Osteoblast (primary cell): ENCODE measurements at places on chromosomes 5 and 9.

DNA sequence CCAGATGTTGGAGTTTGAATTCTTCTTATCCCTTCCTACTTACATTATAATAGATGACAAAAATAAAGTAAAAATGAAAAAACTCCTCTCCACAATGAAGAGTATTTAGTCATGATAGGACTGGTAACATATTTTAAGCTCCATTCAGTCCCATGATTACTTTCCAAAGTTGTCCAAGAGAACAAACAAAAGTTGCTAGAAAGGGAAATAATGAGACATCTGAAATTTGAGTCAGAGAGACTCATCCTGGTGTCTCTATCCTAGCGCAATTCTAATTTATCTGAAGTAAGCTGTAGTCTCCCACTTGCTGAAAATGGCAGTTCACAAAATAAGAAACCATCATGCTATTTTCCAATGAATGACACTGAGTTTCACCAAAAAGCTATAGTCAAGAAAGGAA lies 152.2 kb downstream of the BNC2 start:
- no peak for DNase-seq

- DNase-seq, result no peak
Measured at GRCh38 chr9:88984543-88984883, 6.8 kb upstream of the S1PR3 start.

DNA sequence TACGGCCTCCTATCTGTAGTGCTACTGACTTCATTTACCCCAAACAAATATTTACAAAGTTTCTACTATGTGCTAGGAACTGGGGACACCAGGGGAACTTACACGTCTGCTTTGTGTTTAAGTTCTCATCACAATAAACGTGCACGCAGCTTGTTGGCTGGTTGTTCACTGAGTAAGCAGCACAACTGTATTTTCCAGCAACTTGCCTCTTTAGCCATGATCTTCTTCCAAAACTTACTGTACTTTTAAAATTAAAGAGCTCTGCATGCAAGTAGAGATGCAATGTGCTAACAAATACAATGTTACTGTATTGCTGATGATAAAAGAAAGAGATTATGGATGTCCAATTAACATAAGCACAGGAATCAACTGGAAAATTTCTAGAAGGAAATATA lies 62.8 kb downstream of the RAPGEF1 start:
- DNase-seq, result no peak

DNA sequence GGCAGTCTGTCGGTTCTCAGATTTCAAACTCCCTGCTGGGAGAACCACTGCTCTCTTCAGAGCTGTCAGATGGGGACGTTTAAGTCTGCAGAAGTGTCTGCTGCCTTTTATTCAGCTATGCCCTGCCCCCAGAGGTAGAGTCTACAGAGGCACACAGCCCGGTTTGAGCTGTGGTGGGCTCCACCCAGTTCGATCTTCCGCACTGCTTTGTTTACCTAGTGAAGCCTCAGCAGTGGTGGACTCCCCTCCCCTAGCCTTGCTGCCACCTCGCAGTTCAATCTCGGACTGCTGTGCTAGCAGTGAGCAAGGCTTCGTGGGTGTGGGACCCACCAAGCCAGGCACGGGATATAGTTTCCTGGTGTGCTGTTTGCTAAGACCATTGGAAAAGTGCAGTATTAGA lies 8.0 kb downstream of the SLC27A6 start:
- no peak for DNase-seq

DNA sequence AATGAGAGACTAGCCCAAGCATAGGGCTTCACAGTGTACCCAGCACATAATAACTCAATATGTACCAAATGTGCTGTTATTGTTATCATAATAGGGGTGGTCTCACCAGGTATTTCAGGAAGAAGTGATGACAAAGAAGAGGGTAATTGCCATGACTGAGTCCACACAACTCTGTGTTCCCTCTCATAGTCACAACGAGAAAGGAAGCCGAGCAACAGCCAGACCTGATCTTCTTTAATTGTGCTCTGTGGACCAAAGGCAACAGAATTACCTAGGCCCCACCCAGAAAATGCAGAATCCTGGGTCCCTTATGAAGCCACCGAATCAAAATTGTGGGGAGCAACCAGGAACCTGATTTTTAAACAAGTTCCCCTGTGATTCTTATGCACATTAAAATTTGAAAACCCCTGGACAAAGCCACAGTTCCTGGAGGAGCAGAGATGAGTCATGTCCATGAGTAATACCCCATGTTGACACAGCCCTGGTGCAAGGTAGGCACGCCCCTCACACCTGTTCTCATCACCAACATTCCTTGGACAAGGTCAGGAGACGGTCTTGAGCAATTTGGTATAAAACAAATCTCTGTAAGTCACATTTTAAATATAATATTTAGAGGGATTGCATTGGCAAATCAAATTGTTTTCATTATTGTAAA lies 5.2 kb downstream of the FGF1 start:
- DNase-seq, result no peak
